Karpas-422 (cell line): ENCODE measurements at places on chromosomes 7 and 10. TPM values are rescaled to one million over a fixed set of nuclear protein-coding genes. Genes with fewer than 3 reads are reported as not detected.

MPP7 gene
- 0.47 and 0.56 TPM in 2 replicates for total RNA-seq

MRC1 gene
- total RNA-seq: 0.04 TPM in 1 of 2 replicates, not detected in the other

PNLIPRP3 gene
- total RNA-seq: not detected in 2 replicates

LDB3 gene
- total RNA-seq: 8.3 and 15.5 TPM in 2 replicates

NRP1 gene
- 0.71 TPM in 1 of 2 replicates, not detected in the other for total RNA-seq

PON1 gene
- not detected in 2 replicates for total RNA-seq

PPIA gene
- total RNA-seq: 2,370 and 3,564 TPM in 2 replicates

C7orf33 gene
- total RNA-seq: not detected in 2 replicates

TBL2 gene
- total RNA-seq: 27.5 and 43.4 TPM in 2 replicates

DNA sequence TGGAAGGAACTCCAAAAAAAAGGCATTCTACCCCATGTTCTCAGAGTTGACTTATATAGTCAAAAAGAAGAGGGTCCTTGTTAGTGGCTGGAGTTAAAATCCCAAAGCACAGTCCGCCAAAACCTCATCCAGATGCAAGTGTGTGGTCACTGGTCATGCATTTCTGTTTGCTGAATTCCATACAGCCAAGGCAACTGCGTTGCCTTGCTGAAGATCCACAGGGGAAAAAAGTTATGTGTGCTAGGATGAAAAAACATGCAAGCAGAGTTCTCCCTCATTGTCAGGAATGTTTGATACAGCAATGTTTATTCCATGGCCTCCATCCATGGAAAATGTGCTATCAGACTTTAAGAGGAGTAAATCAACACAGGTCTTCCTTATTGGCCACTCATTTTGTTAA lies 213.1 kb downstream of the CREB5 start:
- peaks cover 36% of the 10 kb centered on the region for H3K4me1 ChIP-seq
- no peak for DNase-seq
- no peaks in the 10 kb centered on the region for H3K27me3 ChIP-seq
- H3K36me3 ChIP-seq: no peaks in the 10 kb centered on the region

DNA sequence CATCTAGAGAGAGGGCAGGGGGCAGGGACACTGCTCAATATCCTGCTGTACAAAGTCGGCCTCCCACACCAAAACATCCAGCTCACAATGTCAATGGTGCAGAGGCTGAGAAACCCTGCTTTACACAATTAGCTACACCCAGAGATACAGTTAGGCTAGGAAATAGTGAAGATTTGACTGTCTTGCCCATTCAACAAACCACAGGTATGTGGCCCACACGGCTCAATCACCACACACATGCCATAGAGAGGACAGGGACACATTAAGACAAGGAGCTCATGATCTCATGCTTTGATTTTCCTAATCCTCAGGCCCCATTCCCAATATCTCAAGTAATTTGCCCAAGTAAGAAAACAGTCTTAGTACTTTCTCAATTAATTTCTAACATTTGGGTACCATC lies 110.4 kb downstream of the OSBPL3 start:
- peaks cover 62% of the 10 kb centered on the region for H3K4me1 ChIP-seq
- H3K27ac ChIP-seq: peak overlapping the region; percentile 99
- DNase-seq: no peak
- peaks cover 55% of the 10 kb centered on the region for H3K36me3 ChIP-seq
- H3K4me3 ChIP-seq: no peak overlapping the region
- no peaks in the 10 kb centered on the region for H3K27me3 ChIP-seq

GRCh38 chr7:143295870-143296269 lies 7.7 kb downstream of the CASP2 start:
- peaks cover 84% of the 10 kb centered on the region for H3K36me3 ChIP-seq
- DNase-seq: no peak
- no peak overlapping the region for H3K4me3 ChIP-seq
- H3K27me3 ChIP-seq: no peaks in the 10 kb centered on the region
- no peak overlapping the region for H3K27ac ChIP-seq

GRCh38 chr10:8213735-8214134 lies 159.2 kb downstream of the GATA3 start:
- no peak for DNase-seq
- no peaks in the 10 kb centered on the region for H3K27me3 ChIP-seq
- no peak overlapping the region for H3K27ac ChIP-seq
- no peaks in the 10 kb centered on the region for H3K36me3 ChIP-seq
- no peaks in the 10 kb centered on the region for H3K4me1 ChIP-seq

DNA sequence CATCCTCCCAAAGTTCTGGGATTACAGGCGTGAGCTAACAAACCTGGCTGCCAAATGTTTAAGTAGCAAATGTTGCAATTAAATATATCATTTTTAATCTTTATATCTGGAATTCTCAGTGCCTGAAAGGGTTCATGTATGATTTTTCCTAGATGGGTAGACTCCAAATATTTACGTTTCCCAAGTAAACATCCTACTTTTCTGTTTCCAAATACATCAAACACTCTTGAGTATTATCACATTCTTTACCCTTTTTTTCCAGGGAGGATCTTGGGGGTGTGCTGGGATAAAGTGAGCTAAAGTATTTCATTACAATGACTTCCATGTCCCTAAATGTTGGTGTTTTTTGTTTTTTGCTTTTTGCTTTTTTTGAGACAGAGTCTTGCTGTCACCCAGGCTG lies 32.9 kb upstream of the CYTH3 start:
- DNase-seq: no peak
- no peak overlapping the region for H3K27ac ChIP-seq
- H3K36me3 ChIP-seq: no peaks in the 10 kb centered on the region
- H3K27me3 ChIP-seq: no peaks in the 10 kb centered on the region
- H3K4me1 ChIP-seq: no peaks in the 10 kb centered on the region

- H3K4me3 ChIP-seq: no peak overlapping the region
- H3K27ac ChIP-seq: no peak overlapping the region
- DNase-seq: no peak
- H3K4me1 ChIP-seq: peaks cover 44% of the 10 kb centered on the region
Observed at GRCh38 chr7:25891591-25891990, 260.4 kb upstream of the NFE2L3 start.

DNA sequence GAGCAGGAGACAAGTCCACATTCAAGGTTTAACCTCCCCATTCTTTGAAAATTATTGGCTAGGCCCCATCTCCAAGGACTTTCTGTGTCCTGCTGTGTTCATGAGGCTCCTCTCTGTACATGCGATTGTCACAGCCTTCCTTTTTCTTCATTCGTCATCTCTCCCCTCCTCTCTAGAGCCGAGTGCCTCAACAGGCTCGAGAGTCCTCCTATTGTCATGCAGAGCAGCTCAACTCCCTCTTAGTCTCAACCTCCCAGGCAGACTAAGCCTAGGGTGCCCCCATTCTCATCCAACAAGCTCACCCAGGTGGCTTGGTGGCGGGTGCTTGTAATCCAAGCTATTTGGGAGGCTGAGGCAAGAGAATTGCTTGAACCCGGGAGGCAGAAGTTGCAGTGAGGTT lies 35.1 kb upstream of the SAMD8 start:
- H3K4me3 ChIP-seq: no peak overlapping the region
- H3K27ac ChIP-seq: no peak overlapping the region
- no peaks in the 10 kb centered on the region for H3K36me3 ChIP-seq
- no peak for DNase-seq

GRCh38 chr10:124315591-124316270 lies 103.0 kb downstream of the OAT start:
- H3K27me3 ChIP-seq: no peaks in the 10 kb centered on the region
- no peak for DNase-seq
- H3K36me3 ChIP-seq: no peaks in the 10 kb centered on the region
- H3K4me1 ChIP-seq: no peaks in the 10 kb centered on the region
- H3K27ac ChIP-seq: no peak overlapping the region

- peaks cover 7% of the 10 kb centered on the region for H3K4me1 ChIP-seq
- H3K27ac ChIP-seq: no peak overlapping the region
- no peaks in the 10 kb centered on the region for H3K36me3 ChIP-seq
Observed at GRCh38 chr7:7014827-7015595, 167.3 kb upstream of the C1GALT1 start.

- H3K27ac ChIP-seq: no peak overlapping the region
- no peak overlapping the region for H3K4me3 ChIP-seq
- no peak for DNase-seq
- H3K4me1 ChIP-seq: peaks cover 5% of the 10 kb centered on the region; the same call in 1 of the 2 replicates
- H3K36me3 ChIP-seq: no peaks in the 10 kb centered on the region
- H3K27me3 ChIP-seq: no peaks in the 10 kb centered on the region
Observed at GRCh38 chr10:99531026-99531695, 1.6 kb upstream of the NKX2-3 start.

DNA sequence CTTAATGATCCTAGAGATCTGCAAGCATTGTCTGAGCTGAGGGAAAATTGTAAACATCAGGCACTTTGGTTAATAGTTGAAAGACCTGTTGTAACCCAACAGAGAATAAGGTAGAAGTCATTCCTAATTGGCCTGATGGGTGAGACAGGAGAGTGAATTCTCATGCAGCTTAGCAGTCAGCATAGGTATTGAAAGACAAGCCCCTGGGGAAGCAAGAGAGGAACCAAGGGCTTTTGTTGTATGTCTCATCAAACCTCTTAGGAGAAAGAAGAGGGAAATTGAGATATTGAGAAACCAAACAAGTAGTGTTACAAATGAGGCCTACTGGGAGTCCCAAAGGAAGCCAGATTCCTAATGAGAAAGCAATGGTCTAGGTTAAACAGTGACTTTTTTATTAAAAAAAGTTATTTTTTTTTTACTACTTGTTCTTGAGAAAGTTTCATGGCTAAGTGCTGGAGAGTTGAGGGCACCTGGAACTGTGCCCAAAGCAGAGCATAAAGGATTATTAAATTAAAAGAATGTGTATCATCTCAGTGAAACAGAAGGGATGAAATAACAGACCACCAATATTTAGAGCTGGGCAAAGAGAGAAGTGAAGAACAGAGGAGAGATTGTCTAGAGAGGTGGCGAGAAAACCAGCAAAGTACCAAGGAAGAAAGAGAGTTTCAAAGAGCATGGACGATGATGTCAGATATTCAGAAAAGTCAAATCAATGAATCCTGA lies 168.9 kb downstream of the CDK14 start:
- H3K4me1 ChIP-seq: peaks cover 86% of the 10 kb centered on the region
- H3K27me3 ChIP-seq: no peaks in the 10 kb centered on the region
- peak; percentile 89 for DNase-seq
- H3K27ac ChIP-seq: peak overlapping the region; percentile 93
- peaks cover 15% of the 10 kb centered on the region; the same call in 1 of the 2 replicates for H3K36me3 ChIP-seq

GRCh38 chr10:74145133-74145532 lies 5.5 kb downstream of the AP3M1 start:
- DNase-seq: no peak
- H3K4me3 ChIP-seq: no peak overlapping the region
- no peaks in the 10 kb centered on the region for H3K27me3 ChIP-seq
- H3K4me1 ChIP-seq: peaks cover 6% of the 10 kb centered on the region

DNA sequence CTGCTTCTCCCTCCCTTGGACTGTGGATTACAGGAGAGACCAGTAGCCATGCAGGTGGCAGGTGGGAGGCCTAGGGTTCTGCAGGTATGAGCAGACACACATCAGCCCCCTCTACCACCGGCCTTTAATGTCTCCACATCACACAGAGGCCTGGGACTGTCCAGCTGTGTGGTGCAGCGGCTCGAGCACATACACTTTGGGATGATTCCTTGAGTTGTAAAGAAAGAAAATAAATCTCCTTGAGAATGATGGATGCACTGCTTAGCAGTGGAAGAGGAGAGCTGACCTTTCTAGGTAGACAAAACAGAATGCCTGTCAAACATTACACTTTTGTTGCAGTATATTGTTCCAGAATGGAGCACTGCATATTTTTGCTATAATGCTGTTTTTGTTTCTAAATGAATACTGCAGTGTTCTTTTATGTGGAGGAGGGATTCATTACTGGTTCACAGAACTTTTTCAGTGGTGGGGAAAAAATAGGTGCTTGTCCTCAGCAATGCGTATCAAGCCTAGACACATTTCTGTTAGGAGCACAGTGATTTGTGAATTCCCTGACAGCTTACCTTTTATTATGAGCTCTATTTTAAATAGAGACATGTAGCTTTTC lies 66.0 kb downstream of the PTPRE start:
- H3K4me1 ChIP-seq: no peaks in the 10 kb centered on the region
- H3K36me3 ChIP-seq: no peaks in the 10 kb centered on the region
- no peak for DNase-seq
- no peak overlapping the region for H3K4me3 ChIP-seq
- no peak overlapping the region for H3K27ac ChIP-seq

- H3K4me3 ChIP-seq: no peak overlapping the region
- no peaks in the 10 kb centered on the region for H3K27me3 ChIP-seq
- DNase-seq: no peak
- no peak overlapping the region for H3K27ac ChIP-seq
- H3K4me1 ChIP-seq: peaks cover 50% of the 10 kb centered on the region
- no peaks in the 10 kb centered on the region for H3K36me3 ChIP-seq
Observed at GRCh38 chr7:98866351-98866750, 3.5 kb downstream of the TMEM130 start.

DNA sequence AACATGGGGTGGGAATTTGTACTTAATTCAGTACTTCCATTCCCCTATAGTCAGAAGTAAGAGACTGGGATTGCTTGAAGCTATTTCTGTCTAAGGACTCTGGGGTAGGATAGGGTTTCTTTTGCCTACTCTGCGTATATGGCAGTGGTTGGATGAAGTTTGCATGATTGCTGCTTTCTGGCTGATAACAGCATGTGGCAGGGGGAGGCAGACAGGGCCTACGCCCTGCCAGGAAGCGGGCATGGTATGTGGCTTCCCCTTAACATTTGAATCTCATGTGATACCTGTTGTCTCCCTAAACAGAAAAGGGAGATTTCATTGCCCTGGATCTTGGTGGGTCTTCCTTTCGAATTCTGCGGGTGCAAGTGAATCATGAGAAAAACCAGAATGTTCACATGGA lies 57.1 kb downstream of the TACR2 start:
- H3K4me1 ChIP-seq: no peaks in the 10 kb centered on the region
- H3K27ac ChIP-seq: no peak overlapping the region
- DNase-seq: no peak
- peaks cover 2% of the 10 kb centered on the region; the same call in 1 of the 2 replicates for H3K36me3 ChIP-seq

- no peaks in the 10 kb centered on the region for H3K36me3 ChIP-seq
- DNase-seq: no peak
- H3K4me1 ChIP-seq: peaks cover 21% of the 10 kb centered on the region
Observed at GRCh38 chr7:99505324-99505662, 831 bp downstream of the ZKSCAN5 start.

GRCh38 chr10:97333601-97334369 lies 744 bp downstream of the FRAT2 start:
- H3K36me3 ChIP-seq: no peaks in the 10 kb centered on the region
- peak overlapping the region; percentile 72 for H3K4me3 ChIP-seq
- H3K27ac ChIP-seq: no peak overlapping the region
- no peaks in the 10 kb centered on the region for H3K27me3 ChIP-seq
- peak; percentile 47 for DNase-seq

- H3K4me1 ChIP-seq: no peaks in the 10 kb centered on the region
- H3K27me3 ChIP-seq: no peaks in the 10 kb centered on the region
- no peak overlapping the region for H3K4me3 ChIP-seq
- H3K36me3 ChIP-seq: no peaks in the 10 kb centered on the region
Observed at GRCh38 chr7:42194238-42194637, 42.8 kb downstream of the GLI3 start.

GRCh38 chr10:124544711-124545110 lies 83.1 kb downstream of the LHPP start:
- H3K4me1 ChIP-seq: peaks cover 99% of the 10 kb centered on the region
- peaks cover 13% of the 10 kb centered on the region; the same call in 1 of the 2 replicates for H3K36me3 ChIP-seq
- peak overlapping the region; percentile 90 for H3K4me3 ChIP-seq
- peak; percentile 92 for DNase-seq
- no peaks in the 10 kb centered on the region for H3K27me3 ChIP-seq
